Forelimb muscle (tissue), 1 donor: ENCODE measurements at places on chromosomes 1 and 21.

- no peak for DNase-seq
These were observed 4.9 kb downstream of the SPTA1 start for GRCh38 chr1:158681606-158682005.

- no peak for DNase-seq
These were observed 71.6 kb downstream of the NENF start for GRCh38 chr1:212504171-212504803.

- no peak for DNase-seq
These were observed 399.0 kb downstream of the KCNT2 start for GRCh38 chr1:196209265-196209664.

DNA sequence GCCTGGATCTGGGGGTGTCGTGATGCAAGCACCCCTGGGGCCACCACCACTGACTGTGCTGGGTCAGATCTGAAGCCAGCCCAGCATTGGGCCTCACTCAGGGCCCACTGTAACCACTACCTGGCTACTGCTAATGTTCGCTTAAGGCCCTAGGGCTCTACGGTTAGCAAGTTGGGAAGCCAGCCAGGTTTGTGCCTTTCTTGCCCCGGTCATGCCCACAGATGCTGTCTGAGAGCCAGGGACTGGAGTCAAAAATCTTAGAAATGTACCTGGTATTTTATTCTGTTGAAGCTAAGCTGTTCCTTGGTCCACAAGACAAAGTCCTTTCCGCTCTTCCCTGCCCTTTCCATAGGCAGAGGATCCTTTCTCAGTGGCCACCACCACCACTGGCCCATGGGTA lies 15.2 kb upstream of the FCRL3 start:
- DNase-seq = no peak

GRCh38 chr1:210405316-210405715 lies 76.6 kb downstream of the HHAT start:
- DNase-seq = no peak

DNA sequence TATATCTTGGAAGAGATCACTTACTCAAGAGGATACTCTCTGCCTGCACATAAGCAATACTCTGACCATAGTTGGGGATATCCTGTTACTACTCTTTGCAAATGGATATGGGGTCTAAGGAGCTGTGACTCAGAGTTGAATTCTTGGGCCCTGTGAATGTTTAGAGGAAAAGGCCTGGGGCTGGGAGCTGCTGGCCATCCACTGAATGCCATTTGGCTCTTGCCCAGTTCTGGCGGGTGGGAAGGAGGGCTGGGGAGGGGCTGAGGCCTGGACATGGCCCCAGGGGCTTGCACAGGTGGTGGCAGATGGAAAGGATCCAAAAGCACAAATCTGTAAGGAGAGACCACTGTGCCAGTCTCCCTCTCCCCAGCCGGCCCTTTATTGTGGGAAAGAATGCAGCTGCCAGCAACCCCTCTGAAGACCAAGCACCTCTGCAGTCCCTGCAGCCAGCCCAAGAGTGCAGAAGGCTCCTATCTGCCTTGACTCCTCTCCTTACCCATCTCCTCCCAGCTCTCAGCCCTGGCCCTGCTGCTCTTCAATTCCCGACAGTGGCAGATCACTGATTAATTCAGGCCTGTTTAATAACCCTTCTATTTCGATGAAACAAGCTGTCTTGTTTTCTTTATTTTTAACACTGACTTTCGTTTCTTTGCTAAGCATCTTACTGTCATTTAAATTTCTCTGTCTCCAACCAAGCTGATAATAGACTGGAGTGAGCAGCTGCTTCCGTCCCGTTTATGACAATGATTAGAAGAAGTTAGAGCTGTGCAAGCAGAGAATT lies 12.1 kb downstream of the PLXNA2 start:
- no peak for DNase-seq

- no peak for DNase-seq
These were observed 44.8 kb downstream of the USP25 start for GRCh38 chr21:15774590-15774989.

DNA sequence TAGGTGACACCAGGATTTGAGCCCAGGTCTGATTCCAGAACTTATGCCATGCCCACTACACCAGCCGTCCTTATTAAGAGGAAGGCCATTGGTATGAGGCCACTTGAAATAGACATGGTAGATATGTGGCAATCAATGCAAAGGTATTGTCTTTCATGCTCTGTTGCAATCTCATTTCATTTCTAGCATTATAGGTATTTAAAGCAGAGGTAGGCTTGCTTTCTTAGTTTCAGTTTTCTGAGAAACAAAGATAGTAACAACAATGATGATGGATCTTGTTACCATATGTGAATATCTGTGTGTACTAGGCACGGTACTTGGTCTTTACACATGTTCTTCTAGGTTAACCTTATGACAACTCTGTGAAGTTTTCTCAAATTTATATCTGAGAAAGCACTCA lies 113.1 kb downstream of the FGGY start:
- DNase-seq = no peak

- no peak for DNase-seq
These were observed 4.2 kb downstream of the GOLPH3L start for GRCh38 chr1:150692720-150693119.

GRCh38 chr21:44845418-44846223 lies 27.8 kb upstream of the SUMO3 start:
- DNase-seq = no peak

- no peak for DNase-seq
These were observed 14.3 kb upstream of the PROK1 start for GRCh38 chr1:110436635-110437034.

- no peak for DNase-seq
These were observed 36.0 kb upstream of the GPR157 start for GRCh38 chr1:9164919-9165318.

GRCh38 chr21:32930673-32931072 lies 95.1 kb upstream of the OLIG2 start:
- DNase-seq = no peak

DNA sequence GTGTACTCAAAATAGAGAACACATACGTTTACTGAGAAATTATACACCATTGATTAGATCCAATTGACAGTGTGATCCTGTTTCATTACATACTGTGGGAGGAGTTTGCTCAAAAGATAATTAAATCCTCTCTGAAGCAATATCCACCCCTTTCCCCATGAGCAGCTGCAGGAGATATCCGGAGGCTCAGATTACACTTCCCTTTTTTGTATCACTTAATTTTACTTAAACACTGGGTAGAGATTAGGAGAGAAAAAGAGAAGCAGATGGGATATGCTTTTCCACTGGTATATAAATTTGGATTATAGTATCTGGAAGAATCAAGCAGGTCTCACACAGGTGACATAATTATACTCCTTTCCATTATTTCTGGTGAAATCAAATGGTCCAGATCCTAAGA lies 333.3 kb upstream of the ZRANB2 start:
- no peak for DNase-seq

GRCh38 chr21:45533846-45534635 lies 8.2 kb downstream of the SLC19A1 start:
- no peak for DNase-seq

- no peak for DNase-seq
These were observed 26.2 kb upstream of the PADI4 start for GRCh38 chr1:17281775-17282181.

- DNase-seq = no peak
These were observed 100.9 kb downstream of the ARHGEF10L start for GRCh38 chr1:17640393-17640792.

DNA sequence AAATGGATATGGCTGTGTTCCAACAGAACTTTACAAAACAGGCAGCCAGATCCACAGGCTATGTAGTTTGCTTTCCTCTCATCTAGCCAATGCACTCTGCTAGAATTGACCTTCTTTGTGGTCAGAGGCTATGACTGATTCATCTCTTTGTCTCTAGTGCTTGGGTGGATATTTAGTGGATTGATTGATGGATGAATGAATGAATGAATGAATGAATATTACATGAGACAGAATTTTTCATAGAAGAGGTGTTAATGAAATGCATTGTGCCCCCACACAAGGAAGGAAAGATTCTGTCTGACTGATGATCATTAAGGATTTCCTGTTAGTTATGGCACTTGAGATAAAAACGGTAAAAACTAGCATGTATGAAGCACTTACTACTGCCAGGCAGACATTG lies 50.5 kb upstream of the ZYG11A start:
- DNase-seq = no peak

DNA sequence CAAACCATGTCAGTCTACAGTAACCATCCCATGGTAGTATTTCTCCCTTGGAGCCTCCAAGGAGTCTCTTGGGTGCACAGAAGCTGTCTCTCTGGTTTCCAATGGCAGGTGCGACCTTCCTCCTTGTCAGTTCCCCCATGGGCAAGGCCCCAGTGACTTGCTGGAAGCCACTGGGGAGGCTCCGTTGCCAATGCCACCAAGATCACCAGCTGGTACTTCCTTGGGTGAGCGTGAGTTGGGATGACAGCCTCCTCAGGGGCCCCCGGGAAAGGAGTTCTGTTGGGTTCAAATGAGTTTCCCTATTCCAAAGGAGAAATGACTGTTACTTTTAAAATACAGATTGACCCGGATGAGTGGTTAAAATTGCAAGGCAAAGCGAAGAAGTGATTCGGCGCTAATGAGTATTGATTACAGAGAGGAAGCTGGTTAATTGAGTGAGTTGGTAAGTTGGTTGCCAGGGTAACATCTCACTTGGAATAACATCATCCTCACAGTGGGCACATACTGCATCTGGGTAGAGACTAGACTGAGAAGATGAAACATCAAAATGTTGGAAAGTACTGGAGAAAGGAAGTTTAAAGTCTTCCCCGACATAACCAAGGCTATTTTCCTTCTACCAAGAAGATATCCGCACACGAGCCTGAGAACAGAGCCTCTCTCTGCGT lies 53.0 kb upstream of the LAPTM5 start:
- no peak for DNase-seq

- DNase-seq = no peak
These were observed 4.2 kb downstream of the CELA2A start for GRCh38 chr1:15460708-15461095.

DNA sequence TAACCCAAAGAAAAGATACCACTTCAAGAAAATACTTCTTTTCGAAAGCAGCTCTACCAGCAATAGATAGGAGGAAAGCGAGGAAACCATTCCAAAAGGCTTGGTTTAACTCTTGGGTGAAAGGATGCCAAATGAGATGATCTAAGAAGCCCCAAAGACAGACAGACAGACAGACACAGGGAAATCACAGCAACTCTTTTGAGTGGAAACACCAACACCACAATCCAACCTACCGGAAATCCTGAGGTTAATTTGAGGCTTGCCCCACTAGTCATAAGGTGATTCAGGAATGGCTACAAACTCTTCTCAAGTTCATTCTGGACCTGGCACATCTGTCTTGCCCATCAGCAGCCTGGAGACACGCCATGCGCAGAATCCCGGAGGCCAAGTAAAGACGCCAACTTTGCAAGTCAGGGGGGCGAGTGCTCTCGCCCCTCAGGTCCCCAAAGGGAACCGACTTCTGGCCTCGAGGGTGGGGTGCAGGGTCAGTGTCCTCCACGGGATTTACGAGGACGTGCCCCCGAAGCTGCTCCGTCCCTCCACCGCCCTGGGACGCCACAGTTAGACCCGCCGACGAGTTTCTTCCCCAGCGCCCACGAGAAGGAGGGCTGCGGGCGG lies 778 bp downstream of the EVI5 start:
- DNase-seq = peak; percentile 22

- no peak for DNase-seq
These were observed 104.0 kb upstream of the PPM1J start for GRCh38 chr1:112818990-112819689.

DNA sequence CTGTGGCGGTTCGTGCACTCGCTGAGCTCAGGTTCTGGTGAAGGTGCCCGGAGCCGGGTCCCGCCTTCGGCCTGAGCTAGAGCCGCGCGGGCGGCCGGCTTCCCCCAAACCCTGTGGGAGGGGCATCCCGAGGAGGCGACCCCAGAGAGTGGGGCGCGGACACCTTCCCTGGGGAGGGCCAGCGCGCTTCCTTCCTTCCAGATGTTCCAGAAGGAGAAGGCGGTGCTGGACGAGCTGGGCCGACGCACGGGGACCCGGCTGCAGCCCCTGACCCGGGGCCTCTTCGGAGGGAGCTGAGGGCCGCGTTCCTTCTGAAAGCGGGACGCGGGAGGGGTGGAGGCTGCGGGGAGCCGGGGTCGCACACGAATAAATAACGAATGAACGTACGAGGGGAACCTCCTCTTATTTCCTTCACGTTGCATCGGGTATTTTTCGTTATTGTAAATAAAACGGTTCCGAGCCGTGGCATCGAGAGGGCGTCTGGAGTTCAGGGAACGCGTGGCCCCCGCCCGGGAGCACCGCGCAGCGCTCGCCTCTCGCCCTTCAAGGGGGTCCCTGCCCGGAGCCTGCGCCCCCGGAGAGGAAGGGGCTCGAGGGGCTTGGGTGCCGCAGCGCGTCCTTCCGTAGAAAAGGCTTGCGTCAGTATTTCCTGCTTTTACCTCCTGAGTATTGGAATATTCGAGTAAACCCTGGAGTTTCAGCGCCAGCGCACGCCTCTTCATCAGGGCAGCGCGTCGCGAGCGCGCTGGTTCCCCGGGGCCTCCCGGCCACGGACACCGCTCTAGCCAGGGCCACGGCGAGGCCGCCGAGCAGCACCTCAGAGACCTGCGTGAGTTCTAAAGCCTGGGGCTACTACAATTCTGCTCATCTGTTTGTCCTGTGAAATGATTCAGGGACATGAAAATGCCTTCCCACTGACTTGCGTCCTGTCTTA lies 11.5 kb downstream of the YBEY start:
- DNase-seq = no peak

DNA sequence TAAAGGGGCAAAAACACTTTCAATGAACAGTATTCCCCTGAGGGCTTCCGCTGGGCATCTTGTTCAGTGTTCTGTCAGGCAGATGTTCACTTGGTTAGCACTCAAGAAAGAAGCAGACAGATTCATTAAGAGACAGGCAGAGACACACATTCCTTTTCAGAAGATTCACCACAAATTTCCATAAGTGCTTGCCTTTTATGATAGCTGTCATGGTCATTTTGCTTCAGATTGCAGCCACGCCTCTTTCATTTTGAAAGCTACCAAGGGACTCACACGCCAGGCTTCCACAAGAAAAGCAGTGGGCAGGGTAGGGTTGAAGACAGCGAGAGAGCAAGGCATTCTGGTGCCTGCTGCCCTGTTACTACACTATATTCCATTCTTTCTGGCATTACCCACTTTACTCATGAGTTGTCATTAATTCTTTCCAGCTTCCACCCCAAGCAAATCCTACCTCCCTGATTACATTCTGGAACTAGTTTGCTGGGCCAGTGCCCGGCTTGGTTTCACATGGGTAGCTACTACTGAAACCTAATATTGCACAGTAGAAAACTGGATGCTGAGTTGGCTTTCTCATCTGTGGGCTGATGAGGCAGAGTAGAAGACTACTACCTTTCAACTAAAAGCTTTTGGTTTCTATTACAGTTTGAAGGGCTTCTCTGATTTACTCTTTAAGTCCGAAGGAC lies 91.2 kb upstream of the COL24A1 start:
- no peak for DNase-seq

DNA sequence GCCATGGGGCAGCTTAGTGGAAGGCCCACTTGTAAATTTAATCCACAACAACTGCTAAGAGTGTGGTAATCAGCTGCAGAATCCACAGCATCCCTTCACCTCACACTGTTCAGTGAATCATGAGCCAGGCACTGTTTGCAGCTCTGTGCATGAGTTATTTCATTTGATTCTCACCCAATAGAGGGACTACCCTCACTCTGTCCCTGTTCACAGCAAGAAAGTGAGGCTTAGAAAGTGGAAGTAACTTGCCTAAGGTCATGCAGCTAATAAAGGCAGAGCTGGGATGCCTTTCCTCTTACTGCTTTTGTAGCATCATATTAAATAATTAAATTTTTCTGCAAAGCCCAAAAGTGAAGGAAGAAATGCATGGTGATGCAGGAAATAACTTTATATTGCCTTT lies 346.5 kb upstream of the PLD5 start:
- no peak for DNase-seq
